ENCODE measurements at places on chromosomes 11 and 22.

DNA sequence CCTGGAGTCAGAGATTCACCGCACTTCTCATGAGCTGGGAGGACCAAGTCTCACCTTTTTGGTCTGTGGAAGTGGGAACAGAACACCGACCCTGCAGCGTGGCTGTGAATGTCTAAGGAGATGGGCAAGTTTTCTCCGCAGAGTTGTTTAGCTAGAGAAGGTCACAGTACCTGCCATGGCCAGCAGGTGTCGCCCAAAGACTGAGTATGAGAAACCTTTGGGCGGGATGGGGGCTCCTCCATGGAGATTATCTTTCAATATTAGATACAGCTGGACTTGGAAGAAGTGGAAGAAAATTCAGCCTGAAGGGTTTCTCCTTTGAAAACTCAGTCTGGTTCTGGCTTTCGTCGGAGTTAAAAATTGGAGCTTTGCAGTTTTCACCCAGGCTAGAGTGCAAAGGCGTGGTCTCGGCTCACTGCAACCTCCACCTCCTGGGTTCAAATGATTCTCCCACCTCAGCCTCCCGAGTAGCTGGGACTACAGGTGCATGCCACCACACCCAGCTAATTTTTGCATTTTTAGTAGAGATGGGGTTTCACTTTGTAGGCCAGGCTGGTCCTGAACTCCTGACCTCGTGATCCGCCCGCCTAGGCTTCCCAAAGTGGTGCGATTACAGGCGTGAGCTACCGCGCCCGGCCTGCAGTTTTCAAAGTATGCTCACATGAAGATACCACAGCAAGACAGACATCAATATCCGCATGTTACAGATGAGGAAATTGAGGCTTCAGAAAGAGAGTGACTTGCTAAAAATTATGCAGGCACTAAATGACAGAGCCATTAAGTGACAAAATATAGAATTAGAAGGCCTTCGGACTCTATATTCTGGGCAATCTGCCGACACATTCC, 10.7 kb upstream of the DSCAML1 start:
- no peak for DNase-seq

GRCh38 chr22:37634417-37634924, 5.0 kb upstream of the SH3BP1 start:
- DNase-seq = no peak

- DNase-seq = no peak
Observed at GRCh38 chr11:14267861-14268635, 90.9 kb downstream of the RRAS2 start.

DNA sequence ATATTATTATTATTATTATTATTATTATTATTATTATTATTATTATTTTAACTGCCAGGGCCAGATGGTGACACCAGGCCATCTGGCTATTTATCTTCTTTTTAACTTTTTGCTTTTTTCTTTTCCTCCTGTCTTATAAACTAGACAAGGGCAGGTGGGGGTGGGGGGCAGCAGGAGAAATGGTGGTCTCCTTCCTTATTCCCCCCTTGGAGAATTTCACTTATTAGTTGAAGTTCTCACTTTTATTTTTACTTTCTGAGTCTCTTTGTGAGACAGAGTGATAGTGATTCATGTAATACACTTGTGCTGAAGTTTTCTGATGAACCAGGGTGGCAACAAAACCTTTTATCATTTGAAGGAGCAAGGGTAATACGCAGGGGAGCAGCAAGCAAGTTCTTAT, 96.3 kb upstream of the ALKBH3 start:
- no peak for DNase-seq

- no peak for DNase-seq
Observed at GRCh38 chr22:45462034-45462655, 40.5 kb upstream of the FBLN1 start.

GRCh38 chr22:30941363-30941740, 27.2 kb downstream of the MORC2 start:
- no peak for DNase-seq

DNA sequence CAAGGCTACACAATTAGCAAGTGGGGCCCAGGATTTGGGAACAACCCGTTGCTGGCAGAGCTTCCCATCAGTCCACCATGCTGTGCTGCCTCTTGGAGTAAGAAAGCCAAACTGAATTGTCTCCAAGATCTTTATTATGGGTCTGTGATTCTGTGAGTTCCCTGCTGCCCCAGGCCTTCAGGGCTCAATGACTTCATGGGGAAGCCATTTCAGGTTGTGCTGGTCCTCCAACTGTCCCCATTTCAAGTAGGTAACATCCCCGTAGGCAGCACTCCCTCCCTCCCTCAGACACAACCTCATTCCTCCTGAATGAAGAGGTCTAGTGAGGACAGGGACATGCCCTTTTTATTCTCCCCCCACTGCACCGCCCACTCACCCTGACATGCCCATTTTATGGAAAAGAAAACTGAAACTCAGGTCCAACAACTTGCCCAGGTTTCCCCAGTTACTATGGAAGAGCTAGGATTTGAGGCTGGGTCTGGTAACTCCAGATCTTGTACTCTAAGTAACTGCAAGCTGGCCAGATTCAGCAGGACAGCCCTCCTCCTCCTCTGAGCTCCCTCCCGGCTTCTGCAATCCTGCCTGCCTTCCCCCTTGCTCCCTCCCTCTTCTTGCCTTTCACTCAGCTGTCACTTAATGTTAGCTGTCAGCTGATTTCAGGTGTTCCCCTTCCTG, 8.2 kb upstream of the YWHAH start:
- DNase-seq = no peak

DNA sequence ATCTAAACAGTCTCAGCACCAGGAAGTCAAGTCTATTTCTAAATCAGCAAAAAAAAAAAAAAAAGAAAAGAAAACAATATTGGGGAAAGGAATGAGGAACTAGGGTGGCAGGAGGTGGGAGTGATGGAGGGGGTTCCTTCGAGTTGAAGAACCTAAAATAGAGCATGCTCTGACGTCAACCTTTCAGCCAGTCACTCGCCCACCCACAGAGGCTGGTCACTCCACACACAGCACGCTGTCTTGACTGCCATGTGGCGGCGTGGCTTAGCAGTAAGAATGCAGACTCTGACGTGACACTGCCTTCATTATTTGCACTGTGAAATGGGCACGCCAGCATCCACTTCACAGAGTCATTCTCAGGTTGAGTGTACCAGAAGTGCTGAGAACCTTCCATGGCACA, 48.3 kb downstream of the LARGE1 start:
- no peak for DNase-seq

GRCh38 chr11:17976651-17977050, 36.2 kb downstream of the SERGEF start:
- DNase-seq = peak; percentile 11

DNA sequence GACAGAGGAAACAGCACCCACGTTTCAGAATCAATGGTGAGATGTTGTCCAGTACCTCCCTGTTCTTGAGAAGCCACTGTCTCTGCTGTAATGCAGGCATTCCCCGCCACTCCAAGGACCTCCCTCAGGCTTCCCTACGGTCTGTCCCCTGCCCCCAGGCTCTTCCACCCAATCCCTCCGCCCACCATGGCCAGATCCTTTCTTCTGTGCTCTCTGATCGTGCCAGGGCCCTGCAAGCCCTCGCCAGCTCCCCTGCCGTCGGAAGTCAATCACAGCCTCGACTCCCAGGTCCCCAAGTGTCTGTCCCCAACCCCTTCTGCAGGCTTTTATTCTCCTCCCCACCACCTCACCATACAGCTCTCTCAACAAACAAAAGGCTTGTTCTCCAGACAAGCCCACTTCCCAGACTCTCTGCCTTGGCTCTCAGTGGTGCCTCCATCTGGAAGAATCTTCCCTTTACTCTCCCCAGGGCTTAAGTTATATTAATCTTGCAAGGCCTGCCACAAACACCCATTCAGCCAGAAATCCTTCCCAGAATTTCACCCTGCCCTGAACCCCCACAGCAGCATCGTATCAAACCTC, 13.7 kb downstream of the SCN4B start:
- no peak for DNase-seq

DNA sequence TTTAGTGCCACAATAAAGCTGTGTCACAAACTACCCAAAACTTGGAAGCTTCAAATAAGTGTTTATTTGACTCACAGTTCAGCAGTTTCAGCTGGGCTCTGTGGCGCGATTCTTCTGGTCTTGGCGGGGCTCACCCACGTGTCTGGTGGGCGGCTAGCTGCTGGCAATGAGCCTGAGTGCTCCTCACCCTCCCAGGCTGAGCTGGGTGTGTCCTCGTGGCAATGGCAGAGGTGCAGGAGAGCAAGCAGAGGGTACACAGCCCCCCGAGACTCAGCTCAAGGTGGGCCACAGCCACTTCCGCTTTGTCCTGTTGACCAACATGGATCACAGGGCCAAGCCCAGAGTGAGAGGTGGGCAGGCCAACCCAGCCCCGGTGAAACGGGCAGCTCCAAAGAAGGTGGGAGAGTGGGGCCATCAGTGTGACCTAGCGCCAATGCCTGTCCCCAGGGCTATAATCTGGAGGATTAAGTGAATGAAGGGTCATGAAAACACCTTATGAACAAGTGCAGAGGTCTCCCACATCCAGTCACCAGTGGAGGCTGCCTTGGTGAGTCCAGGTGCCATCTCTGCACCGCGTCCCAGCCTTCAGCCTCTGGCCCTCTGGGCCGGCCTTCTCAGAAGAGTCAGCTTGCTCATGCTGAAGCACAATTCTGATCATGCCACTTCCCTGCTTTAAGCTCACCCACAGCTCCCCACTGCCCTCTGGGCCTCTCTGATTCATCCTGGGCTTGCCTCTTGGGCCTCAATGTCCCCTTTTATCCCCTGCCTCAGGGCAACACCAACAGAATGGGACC, 74.6 kb upstream of the RTL6 start:
- no peak for DNase-seq

DNA sequence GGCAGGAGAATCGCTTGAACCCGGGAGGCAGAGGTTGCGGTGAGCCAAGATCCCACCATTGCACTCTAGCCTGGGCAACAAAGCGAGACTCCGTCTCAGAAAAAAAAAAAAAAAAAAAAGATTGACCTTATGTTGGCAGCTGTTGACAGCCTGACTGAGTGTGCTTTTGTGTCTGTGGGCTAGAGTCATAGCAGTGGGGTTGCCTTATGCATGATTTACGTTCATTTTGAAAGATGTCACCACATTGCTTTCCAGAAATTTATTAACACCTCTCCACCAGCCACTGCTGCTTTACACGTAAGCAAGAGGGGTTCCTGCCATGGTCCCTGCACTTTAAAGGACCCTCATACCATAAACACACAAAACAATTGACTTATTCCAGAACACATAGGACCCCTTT, 21.0 kb downstream of the ASRGL1 start:
- DNase-seq = no peak

DNA sequence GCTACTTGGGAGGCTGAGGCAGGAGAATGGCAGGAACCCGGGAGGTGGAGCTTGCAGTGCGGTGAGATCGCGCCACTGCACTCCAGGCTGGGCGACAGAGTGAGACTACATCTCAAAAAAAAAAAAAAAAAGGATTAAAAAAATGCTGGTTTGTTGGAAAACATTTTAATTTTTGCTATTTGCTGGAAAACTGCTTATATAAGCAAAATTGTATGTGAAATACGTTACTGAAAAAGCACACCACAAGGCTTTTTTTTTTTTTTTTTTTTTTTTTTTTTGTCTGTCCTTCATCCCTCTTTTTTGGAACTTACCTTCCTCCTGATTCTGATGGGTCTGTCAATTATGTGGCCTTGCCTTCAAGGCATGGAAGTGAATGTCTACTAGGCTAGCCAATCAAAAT, 40.8 kb downstream of the DCDC1 start:
- no peak for DNase-seq

- no peak for DNase-seq
Observed at GRCh38 chr11:62489204-62489603, 57.4 kb downstream of the AHNAK start.

DNA sequence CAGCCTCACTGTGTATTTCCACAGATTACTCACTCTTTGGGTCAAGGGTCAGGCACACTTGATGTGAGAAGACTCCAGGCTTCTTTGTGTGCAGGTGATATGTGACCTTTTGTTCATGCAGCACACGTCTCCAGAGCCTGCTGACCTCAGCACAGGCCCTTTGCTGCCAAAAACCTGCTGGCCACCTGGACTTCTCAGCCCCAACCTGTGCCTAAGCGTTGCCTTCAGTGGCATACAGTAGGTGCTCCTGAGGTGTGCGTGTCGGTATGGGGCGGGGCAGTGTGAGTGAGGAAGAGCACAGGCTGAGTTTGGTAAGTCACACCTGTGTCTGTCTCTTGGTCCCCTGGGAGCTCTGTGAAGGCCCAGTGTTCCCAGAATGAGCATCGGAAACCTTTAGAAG, 58.1 kb downstream of the WNT11 start:
- DNase-seq = no peak

DNA sequence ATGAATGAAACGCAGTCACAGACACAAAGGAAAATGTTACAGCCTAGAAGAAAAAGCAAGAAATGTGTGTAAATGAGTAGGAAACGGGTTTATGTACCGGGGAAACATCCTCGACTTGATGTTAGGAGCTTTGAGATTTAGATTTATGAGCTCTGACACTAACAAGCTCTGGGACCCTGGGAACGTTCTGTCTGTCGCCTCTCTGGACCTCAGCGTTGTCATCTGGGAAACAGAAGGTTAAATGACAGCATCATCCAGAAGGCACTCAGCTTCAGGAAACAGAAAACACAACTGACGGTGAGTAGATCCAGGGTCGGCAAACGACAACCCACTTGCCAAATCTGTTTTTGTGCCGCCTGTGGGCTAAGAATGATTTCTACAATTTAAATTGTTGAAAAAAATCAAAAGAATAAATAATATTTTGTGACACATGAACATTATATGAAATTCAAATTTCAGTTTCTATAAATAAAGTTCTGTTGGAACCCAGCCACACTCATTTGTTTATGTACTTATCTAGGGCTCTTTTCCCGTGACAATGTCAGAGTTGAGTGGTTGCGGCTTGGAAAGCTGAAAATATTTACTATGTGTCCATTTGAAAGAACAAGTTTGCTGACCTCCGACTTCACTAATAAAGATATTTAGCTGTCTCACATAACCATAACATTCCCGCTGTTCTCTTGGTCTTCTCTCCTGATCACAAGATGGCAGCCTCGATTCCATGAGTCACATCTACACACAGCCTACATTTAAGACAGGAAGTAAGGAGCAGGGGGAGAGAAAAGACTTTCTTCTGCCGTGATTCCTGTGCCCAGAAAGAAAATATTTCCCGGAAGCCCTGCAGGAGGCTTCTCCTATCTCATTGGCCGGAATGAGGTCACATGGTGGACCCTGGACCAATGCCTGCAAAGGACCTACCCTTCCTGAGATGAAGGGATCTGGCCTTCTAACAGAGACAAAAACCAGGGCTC, 47.1 kb upstream of the SYT13 start:
- no peak for DNase-seq

GRCh38 chr11:103928040-103928801, 108.2 kb upstream of the DDI1 start:
- DNase-seq = no peak

GRCh38 chr22:38602166-38602565, 32.2 kb upstream of the DMC1 start:
- DNase-seq = no peak

GRCh38 chr22:17348464-17349103, 20.7 kb upstream of the CECR2 start:
- no peak for DNase-seq

GRCh38 chr22:32926600-32926999, 125.1 kb downstream of the TIMP3 start:
- no peak for DNase-seq
